Activated naive CD8-positive, alpha-beta T cell treated with anti-CD3 and anti-CD28 coated beads, Interleukin-2, amount 50 U/mL, for 24 hours (primary cell): ENCODE measurements at places on chromosomes 1 and 21.
A peak's percentile ranks its signal among the peaks of the same experiment; 100 is the strongest.

DNA sequence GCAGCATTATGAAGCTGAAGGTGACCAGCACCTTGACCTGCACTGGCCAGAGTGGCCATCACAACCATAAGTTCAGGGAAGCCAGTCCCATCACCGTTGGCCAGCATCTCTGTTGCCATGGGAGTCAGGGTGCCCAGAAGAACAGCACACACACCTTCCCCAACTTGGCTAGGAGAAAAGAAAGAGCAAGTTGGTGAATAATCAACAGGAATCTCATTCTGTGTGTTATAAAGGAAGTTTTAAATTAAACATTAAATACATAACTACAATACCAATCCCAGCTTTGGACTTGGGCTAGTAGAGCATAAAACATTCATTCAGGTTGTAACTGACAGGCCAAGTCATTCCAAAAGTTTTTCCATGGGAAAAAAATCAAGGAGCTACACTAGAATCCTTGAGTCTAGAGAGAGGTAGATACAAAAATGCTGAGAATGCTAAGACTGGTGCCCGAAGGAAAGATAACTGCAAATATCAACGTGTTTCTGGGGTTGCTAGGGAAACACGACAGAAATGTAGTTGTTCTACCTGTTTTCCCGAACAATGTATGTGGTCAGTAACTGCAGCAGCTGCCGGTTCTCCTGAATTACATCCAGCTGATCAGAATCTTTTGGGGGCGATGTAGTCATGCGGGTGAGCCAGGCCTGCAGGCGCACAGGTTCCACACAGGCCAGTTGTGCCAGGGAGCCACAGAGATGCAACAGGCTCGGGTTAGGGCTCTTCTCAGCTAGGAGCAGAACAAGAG lies 45.6 kb downstream of the UBR4 start:
- DNase-seq = no peak

DNA sequence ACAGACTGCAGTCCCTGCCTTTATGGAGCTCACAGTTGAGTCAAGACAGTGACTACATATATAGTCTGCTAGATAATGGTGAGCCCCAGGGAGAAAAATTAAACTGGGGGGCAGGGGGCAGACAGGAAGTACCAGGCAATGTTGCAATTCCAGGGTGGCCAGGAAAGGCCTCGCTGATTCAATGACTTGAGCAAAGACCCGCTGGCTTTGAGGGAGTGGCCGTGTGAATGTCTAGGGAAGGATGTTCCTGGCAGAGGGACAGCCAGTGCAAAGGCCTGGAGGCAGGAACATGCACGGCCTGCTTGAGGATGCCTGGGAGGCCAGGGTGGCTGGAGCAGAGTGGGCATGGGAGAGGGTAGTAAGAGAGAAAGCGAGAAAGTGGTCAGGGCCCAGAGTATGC lies 23.0 kb upstream of the EPHA8 start:
- no peak for DNase-seq

GRCh38 chr1:15948595-15949452 lies 27.1 kb downstream of the ZBTB17 start:
- DNase-seq = peak; percentile 56

- DNase-seq = no peak
Observed at GRCh38 chr1:2904191-2904590, 102.7 kb upstream of the TTC34 start.

- peak; percentile 48 for DNase-seq
Observed at GRCh38 chr1:226425431-226426031, 17.6 kb upstream of the PARP1 start.

DNA sequence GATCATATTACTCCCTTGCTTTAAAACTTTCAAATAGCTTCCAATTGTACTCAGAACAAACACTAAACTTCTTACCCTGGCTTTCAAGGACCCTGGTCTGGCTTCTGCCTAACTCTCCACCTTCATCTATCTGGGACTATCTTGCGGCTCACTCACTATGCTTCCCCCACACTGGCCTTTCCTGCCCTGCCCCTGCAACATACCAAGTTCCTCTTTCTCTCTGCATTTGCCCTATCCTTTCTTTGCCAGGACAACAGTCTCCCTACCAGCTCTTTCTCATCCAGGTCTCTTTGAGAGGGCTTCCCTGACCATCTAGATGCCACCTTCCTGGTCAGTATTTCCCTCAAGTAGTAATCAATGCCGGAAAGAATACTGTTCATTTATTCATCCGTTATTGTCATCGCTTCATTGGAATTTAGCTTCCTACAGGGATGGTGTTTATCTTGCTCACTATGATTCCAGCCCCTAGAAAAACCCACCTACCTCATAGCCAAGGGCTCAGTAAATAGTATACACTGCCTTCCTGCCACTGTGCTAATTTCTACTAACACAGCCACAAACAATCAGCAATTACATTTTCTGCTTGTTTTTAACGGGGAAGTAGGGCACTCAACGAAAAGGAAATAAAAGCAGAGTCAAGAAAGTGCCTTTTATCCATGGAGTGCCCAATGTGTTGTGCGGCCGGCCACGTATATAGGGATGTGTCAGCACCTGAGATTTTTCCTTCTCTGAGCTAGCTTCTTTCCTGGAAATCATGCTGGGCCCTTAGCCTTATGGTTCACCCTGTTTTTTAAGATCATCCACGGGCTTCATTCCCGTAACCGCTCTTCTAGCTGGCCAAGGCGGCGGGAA lies 521 bp upstream of the CDC7 start:
- no peak for DNase-seq

- no peak for DNase-seq
Observed at GRCh38 chr1:20654104-20654690, 7.0 kb downstream of the DDOST start.

DNA sequence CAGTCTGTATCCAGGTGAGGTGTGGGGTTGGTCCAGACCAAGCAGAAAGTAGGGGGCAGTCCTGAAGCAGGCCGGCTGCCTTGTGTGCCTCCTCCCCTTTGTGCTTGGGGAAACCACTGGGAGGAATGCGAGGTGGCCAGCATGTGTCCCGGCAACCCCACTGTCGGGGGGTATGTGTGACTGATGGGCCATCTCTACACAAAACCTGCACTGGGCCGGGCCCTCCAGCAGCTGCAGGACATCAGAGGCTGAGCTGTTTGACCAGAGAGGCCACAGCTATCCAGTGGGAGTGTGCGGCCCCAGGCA lies 33.3 kb downstream of the TMEM51 start:
- DNase-seq = no peak

DNA sequence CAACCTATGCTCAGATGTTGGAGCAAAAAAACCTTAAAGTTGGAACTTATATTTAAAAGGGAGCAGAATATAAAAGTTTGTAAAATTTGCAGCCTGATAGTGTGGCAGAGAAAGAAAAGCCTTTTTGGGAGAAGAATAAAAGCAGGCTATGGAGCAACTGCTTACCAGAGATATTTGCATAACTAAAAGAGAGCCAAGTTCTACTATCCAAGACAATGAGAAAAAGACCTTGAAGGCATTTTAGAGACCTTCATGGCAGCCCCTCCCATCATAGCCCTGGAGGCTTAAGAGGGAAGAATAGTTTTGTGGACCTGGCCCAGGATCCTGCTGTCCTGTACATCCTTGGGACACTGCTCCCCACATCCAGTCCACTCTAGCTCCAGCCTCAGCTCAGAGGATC lies 312.5 kb upstream of the ZRANB2 start:
- no peak for DNase-seq

DNA sequence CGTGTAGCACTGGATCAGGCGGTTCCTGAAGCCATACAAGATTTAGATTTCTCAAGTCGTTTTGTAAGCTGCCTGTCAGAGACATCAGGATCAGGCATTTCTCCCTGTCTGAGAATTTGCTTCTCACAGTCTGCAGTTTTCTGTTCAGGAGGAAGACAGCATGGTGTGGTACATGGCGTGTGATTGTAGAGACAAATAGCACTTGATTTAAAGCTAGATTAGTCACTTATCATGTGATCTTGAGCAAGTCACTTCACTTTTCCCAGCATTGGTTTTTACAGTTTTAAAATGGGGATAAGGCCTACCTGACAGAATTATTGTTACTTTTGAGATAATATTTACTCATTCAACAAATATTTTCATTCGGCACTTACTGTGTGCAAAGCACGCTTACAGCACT lies 63.3 kb downstream of the AK4 start:
- DNase-seq = no peak

DNA sequence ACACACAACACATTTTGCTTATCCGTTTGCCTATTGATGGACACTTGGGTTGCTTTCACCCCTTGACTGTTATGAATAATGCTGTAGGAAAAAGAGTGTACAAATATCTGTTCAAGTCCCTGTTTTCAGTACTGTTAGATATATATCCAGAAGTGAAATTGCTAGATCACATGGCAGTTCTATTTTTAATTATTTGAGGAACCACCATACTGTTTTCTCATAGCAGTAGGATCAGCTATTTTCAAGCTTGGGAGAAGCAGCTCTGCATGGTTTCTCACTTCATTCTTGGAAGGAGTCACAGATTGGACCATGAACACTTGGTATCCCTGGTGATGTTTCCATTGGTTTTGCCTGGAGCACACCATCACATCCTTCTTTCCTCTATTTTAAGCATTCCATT lies 114.4 kb upstream of the ZP4 start:
- DNase-seq = no peak

- DNase-seq = no peak
Observed at GRCh38 chr1:164772635-164773034, 213.7 kb downstream of the PBX1 start.

DNA sequence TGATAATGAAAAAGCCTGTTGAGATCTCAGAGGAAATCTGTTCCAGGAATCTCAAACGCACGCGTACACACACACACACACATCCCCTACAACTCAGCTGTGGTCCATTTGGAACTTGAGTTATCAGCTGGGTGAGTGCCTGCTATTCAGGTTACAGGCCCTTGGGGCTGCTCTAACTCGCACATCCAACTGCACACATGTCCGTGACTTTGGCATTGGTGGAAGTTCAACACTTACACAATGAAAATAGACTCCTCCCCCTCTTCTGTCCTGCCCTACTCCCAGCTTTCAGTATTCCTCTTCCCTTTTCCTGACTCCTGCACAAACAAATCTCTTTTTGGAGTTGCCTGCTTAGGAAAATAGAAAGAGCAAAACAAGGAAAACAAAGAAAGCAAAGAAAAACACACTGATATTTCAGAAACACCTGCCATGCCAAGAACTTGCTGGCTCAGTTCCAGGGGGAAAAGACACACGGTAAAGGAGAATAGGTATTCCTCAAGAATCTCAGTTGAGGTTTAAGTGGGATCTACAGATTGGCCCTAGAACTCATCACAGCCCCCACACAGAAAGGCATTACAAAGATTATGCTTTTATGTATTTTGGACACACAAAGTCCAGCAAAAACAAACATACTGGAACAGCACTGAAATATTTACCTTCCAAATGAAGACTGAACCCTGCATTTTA lies 140.9 kb downstream of the TGFBR3 start:
- DNase-seq = no peak

GRCh38 chr1:157969697-157970485 lies 23.6 kb upstream of the KIRREL1 start:
- no peak for DNase-seq

- no peak for DNase-seq
Observed at GRCh38 chr21:30717105-30717504, 1.5 kb downstream of the KRTAP21-3 start.

DNA sequence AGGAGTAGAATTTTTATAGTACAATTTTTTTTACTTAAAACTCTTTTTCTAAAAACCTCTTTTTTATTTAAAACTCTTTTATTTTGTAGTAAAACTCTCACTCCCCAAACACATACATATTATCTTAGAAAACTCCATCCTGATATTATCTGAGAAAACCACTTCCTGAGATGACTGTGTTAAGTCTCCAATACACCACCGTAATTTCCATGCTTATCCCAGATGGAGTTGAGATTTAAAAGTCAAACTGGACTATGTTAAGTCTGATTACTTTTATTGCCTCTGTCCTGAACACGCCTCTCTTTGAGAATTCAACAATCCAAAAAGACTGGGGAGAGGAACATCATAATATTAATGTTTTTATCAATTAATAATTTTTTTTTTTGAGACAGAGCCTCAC lies 3.7 kb downstream of the SEC16B start:
- DNase-seq = no peak

DNA sequence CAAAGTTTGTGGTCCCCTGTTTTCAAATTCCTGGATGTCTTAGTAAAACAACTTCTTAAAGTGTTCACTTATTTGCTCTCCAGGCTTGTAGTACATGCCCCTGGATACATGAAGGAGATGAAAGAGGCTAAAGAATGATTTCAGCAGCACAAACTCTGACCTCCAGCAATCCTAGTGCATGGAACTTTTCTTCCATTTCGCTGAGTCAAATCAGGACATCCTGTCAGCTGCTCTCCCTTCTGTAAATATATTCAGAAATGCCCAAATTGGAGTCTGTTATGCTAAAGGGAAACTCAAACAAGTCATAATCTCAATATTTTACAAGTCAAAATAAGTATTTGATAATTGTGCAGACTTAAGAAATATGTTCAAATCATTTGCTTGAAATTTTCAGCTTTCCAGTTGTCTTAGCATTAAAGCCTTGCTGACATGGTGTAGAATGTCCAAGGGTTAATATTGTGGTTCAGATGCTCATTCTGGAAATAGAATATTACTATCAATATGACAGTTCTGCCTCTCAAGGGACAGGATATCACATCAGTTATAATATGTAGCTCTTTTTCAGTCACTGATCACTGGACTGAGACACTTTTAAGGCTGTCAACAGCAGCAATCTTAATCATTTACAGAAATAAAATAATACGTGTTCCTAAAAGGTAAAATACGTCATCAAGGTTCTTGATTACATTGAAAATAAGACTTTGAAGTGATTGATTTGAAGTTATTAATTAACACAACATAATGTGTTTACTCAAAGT lies 1157.3 kb downstream of the PLA2G4A start:
- no peak for DNase-seq

DNA sequence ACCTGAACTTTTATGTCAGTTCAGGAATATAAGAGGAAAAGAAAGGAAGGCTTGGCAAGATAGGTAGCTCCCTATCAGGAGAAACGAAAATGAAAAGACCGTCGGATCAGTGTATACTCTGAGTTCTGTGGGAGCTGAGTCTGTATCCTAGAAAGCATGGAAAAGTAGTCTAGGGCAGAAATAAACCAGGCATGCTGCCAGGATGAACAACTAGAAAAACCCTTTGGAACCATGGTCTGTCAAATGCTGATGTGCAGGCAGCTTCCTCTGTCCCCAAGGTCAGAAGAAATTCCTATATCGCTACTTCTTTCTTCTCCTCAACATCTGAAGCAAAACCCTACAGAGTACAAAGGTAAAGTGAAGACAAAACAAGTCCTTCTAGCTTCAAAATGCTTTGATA lies 268.8 kb downstream of the ST6GALNAC3 start:
- DNase-seq = no peak

DNA sequence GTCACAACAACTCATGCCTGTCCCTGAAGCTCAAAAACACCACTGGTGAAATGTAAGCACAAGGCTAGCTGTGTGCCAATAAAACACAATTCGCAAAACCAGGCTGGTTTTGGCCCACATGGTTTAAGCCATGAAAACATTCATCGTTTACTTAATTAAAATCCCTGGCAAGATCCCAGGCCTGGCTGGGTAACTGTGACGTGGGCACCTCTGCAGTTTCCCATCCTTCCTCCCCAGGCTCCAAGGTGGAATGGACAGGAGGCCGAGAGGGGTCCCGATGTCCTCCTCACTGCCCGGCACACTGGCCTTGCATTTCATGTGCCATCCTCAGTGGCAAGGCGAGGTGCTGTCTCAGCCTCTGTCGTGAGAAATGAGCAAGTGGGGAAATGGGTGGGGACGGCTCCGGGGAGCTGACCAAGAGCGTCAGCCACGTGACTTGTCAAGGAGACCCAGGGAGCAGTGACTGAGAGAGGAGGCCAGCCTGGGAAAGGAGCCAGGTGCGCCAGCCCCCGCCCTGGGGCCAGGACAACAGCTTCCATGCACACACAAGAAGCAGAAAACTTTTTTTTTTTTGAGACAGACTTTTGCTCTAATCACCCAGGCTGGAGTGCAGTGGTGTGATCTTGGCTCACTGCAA lies 153.1 kb upstream of the RAB4A start:
- DNase-seq = no peak

GRCh38 chr1:204456826-204457442 lies 37.7 kb downstream of the PIK3C2B start:
- no peak for DNase-seq
